CD4-positive, alpha-beta T cell treated with Interleukin-2 at 100 ng/mL for 4 hours (primary cell): ENCODE measurements at places on chromosomes 12 and 14.

GRCh38 chr12:26631846-26632245 is 201.1 kb downstream of the ITPR2 start:
- DNase-seq = no peak

DNA sequence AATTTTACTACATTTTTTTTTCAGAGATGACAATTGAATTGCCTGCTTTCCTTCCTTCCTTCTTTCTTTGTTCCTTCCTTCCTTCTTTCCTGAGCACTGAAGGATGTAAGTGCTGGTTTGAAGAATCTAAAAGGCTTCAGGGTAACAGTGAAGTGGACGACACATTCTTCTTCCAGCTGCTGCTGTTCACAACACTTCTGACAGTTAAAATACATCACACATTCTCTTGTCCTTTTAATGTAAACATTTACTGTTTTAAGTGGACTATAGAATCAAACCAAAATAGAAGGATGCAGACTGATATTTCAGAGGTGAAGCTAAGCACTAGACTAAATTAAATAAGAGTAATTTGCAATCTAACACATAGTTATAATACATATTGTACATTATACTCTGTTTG is 151.5 kb downstream of the MSRB3 start:
- DNase-seq = no peak

- no peak for DNase-seq
Observed at GRCh38 chr14:68177728-68178127, 358.1 kb downstream of the RAD51B start.

- no peak for DNase-seq
Observed at GRCh38 chr14:26867171-26867757, 269.4 kb upstream of the NOVA1 start.

- DNase-seq = peak; percentile 45
Observed at GRCh38 chr14:76844223-76844622, 18.0 kb downstream of the LRRC74A start.

DNA sequence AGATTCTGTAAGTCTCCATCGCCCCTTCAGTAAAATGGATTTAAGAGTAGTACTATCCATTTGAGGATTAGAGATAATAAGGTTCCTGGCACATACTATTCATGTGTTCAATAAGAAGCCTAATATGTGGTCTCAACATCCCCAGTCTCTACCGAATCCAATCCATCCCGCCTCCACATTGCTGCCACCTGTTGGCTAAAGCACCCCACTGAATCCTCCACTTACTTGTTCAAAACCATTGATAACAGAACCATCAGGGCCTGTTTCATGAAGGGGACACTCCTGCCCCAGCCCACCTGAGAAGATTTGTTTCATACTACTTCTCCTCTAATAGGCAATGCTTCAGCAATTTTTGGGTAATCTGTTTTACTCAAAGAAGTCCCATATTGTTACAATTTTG is 147.5 kb downstream of the SLC2A13 start:
- DNase-seq = no peak

- no peak for DNase-seq
Observed at GRCh38 chr12:60834806-60835205, 1239.0 kb downstream of the SLC16A7 start.

- no peak for DNase-seq
Observed at GRCh38 chr12:117076410-117077372, 22.5 kb downstream of the TESC start.

- DNase-seq = no peak
Observed at GRCh38 chr12:10607885-10608458, 5.4 kb downstream of the MAGOHB start.

DNA sequence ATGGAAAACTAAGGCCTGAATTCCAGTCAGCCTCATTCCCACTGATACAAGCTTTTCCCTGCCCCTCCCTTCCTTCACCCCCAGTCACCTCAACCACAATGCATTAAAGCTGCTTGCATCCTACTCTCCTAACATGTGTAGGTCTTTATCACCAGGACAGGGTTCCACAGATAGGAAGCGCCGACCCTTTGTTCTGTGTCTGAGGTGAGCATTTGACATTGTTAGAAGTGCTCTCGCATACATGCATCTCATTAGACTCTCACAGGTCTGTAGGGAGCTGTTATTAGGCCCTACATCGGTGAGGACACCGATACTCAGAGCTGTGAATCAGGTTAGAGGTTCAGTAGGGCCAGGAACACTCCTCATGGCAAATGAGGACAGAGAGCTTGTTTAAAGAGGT is 13.2 kb upstream of the EDDM3A start:
- no peak for DNase-seq

DNA sequence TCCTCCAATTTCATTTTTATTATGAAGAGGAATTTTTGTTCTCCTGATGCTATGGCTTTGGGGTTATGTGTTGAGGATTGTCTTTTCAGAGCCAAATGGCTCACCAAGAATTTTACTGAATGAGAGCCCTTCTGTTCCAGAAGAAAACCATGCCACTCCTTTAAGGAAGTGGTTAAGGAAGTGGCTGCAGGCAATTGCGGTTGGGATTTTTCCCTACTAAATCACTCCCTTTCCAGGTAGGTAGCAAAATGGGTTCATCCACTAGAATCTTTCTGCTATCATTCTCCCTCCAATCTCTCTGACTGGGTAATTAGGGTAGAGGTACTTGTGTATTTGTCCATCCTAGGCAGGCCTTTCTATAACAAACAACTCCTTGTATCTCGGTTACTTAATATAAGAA is 163.1 kb downstream of the TTC8 start:
- DNase-seq = no peak

DNA sequence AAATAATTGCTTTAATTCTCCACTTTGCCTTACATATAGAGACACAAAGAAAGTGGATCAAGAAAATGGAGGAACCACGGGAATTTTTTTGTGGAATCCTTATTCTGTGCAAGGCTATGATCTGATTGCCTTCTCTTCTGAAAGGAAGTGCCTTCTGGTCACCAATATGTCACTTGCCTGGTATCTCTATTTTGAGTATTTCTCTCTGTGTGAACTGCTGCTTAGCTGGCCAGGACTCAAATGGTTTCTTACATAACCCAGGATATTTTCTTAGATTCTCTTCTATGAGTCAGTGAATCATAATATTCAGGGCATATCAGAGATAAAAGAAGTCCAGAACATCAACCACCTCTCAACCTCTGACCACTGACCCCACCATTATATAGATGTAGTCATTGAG is 156.1 kb downstream of the DIO2 start:
- no peak for DNase-seq

DNA sequence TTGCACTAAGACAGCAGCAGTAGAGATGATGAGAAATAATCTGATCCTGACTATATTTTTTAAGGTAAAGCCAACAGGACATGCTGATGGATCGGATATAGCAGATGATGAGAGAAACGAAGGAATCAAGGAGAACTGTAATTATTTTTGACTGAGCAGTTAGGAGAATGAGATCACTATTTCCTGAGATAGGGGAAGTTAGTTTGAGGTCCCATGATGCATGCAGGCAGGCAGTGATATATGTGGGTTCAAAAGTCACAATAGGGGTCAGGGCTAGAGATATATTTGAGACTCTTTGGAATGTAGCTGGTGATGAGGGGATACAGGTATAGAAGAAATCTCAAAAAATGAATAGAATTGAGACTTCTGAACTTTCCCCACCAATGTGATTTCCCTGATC is 107.6 kb downstream of the GTF2A1 start:
- no peak for DNase-seq

DNA sequence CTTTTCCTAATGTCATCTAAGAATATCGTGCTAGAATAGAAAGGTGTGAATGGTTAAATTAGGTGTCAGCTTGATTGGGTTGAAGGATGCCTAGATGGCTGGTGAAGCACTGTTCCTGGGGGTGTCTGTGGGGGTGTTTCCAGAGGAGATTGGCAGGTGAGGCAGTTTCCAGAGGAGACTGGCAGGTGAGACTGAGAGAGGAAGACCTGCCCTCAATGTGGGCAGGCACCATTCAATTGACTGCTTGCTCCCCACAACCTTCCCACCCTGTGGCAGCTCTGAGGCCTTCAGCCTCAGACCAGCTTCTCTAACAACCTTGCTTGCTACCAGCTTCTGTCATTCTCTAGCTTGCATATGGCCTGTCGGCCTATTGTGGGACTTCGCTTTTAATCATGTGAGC is 9.2 kb downstream of the RNASE9 start:
- no peak for DNase-seq

GRCh38 chr12:115261691-115262398 is 577.9 kb upstream of the TBX3 start:
- DNase-seq = no peak

GRCh38 chr12:53299101-53299453 is 418 bp upstream of the MYG1 start:
- DNase-seq = peak; percentile 53

- no peak for DNase-seq
Observed at GRCh38 chr12:93852173-93852591, 175.0 kb downstream of the CRADD start.

- no peak for DNase-seq
Observed at GRCh38 chr12:32053881-32054624, 52.6 kb upstream of the BICD1 start.

- DNase-seq = no peak
Observed at GRCh38 chr14:60561845-60562746, 53.1 kb downstream of the SIX6 start.
